Cardiac ventricle fibroblast (primary cell): ENCODE measurements at places on chromosomes 7 and 10. TPM values are rescaled to one million over a fixed set of nuclear protein-coding genes. Genes with fewer than 3 reads are reported as not detected.

HOXA11 gene
- total RNA-seq, result not detected in 2 replicates

SERPINE1 gene
- 408 and 426 TPM in 2 replicates for total RNA-seq

TWIST1 gene
- total RNA-seq, result 20.8 and 31.5 TPM in 2 replicates

SLC16A12 gene
- total RNA-seq, result 0.81 and 1.1 TPM in 2 replicates

BCAP29 gene
- 54.1 and 76.3 TPM in 2 replicates for total RNA-seq
